NCI-H1694 (cell line): ENCODE measurements at places on chromosomes 5 and 9.
A peak's percentile ranks its signal among the peaks of the same experiment; 100 is the strongest.

GRCh38 chr9:136655536-136656182 is 7.1 kb upstream of the EGFL7 start:
- DNase-seq = no peak

- no peak for DNase-seq
Measured at GRCh38 chr5:158905281-158905680, 194.4 kb downstream of the EBF1 start.

- no peak for DNase-seq
Measured at GRCh38 chr5:138949988-138950387, 74.9 kb upstream of the LRRTM2 start.

GRCh38 chr5:32261198-32261597 is 51.5 kb downstream of the MTMR12 start:
- no peak for DNase-seq

DNA sequence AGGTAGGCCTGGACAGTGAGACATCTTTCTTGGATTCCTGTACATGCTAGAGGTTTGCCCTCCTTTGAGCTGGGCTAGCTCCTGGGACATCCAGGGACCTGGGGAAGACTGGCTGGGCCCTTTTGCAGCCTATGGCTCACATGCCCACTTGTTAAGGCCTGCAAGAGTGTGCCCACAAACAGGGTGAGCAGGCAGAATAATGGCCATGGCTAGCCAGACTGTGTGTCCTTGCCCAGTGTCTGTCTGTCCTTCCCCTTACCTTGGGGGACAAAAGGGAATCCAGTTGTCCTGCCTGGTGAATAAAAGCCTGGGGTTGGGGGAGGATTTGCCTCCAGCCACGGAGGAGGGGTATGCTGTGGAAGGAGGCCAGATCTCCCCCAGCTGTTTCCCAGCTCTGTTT is 13.0 kb upstream of the CXXC5 start:
- DNase-seq = no peak

DNA sequence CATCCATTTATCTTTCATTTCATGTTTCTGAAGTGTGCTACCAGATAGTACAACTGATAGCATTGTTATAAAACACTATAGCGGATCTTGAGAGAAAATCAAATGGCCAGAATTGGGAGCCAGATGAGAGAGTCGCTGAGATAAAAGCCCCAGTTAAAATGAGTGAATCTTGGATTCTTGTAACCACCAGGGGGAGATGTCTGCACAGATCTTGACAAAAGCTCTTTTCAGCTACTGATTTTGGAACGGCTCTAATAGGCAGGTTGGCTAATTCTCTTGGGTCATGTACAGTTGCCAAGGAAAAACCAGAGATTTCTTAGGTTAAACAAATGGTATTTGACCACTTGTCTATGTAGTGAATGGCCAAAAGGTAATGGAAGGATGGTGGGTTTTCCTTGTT is 21.7 kb downstream of the F2RL2 start:
- peak; percentile 23 for DNase-seq

- DNase-seq = no peak
Measured at GRCh38 chr9:107685376-107685775, 195.8 kb upstream of the KLF4 start.

DNA sequence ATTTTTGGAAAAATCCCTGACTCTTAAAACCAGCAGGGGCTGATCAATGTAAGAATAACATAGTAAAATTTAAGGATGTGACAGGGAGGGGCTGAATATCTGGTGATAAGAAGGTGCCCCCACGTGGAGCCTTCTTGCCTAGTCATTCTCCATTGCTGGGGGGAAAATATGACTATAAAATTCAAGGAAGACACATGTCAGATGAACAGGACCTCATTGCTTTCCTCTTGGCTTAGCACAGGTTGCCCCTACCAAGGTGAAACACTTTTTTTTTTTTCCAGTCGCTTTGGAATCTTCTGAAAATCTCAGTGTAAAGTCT is 310.9 kb downstream of the EFNA5 start:
- no peak for DNase-seq

DNA sequence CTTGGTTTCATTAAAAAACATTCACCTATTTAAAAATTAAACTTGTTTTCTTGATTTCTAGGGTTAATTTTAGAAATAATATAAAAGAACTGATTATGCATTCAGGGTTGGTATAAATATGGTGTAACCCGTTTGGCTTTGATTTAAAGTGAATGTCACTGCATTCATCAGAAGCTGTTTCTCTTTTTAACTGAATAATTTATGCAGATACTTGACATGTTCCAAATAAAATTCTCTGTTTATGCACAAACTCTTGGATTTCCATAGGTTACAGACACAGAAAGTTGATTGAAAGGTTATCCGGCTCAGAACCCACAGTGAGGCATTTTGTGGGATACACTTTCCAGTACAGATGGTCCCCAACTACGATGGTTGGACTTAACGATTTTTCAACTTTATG is 161.3 kb downstream of the HACD4 start:
- no peak for DNase-seq

DNA sequence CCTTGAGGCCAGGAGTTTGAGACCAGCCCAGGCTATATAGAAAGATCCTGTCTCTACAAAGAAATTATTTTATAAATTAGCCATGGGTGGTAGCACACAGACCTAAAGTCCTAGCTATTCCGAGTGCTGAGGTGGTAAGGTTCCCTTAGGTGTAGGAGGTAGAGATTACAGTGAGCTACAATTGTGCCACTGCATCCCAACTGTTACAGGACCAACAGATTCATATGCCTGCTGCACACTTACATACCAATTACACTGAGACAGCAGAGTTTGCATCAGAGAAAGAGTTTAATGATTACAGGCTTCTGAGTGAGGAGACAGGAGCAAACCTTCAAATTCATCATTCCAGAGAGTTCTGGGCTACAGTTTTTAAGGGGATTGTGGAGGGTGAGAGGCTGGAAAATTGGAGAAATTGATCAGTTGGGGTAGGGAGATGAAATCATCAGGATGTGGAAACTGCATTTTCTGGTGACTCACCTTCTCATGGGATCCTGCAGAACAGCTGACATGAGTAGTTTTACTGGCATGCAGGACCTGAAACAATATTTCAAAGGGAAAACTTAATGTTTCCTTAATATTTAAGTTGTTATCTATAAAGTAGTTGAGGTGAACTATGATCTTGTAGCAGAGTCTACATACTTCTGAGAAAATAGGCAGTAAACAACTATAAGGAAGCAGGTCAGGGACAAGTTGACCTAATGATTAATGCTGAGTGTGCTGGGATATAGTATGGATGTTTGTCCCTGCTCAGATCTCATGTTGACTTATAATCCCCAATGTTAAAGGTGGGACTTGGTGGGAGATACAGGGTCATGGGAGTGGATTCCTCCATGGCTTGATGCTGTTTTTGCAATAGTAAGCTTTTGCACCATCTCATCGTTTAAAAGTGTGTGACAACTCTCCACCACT is 54.7 kb downstream of the ANXA2R start:
- no peak for DNase-seq

- DNase-seq = peak; percentile 40
Measured at GRCh38 chr5:176530983-176531901, 6.0 kb downstream of the RNF44 start.

DNA sequence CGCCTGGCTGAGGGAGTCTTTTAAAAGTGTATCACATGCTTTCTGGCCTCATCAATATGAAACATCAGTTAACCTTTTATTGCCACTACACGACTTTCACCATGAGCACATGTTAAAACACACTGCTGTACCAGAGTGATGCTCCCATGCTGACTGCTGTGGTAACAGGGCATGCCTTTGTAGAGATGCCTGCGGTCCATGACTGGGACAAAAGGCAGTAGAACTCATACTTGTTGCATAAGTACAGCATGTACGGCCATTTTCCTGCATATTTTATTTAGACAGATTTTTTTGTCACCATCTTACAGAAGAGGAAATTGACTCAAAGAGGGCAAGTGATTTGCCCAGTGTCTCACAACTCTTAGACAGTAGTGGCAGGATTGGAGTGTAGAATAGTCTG is 105.7 kb upstream of the ADAMTSL1 start:
- no peak for DNase-seq

GRCh38 chr5:140549237-140550144 is 2.0 kb downstream of the EIF4EBP3 start:
- no peak for DNase-seq

GRCh38 chr5:177959315-177959714 is 36.7 kb downstream of the PROP1 start:
- DNase-seq = no peak

- DNase-seq = no peak
Measured at GRCh38 chr5:28012538-28012937, 974.2 kb upstream of the CDH9 start.

DNA sequence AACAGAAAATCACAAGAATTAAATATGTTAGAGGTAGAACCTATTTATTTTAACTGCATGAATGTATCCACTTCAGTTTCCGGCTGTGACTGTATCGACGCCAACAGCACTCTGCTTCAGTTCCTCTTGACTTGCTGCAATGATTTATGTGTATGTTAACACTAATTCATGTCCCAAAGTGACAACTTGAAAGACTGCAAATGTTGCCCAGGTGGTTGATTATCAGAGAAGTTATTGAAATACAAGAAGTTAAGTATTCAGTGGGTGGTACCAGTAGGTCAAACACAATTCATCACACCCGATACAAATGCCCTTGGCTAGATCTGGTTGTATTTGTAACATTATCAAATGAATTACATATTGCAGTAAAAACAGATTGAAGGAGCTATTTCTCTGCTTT is 622.7 kb upstream of the CDH18 start:
- DNase-seq = no peak

DNA sequence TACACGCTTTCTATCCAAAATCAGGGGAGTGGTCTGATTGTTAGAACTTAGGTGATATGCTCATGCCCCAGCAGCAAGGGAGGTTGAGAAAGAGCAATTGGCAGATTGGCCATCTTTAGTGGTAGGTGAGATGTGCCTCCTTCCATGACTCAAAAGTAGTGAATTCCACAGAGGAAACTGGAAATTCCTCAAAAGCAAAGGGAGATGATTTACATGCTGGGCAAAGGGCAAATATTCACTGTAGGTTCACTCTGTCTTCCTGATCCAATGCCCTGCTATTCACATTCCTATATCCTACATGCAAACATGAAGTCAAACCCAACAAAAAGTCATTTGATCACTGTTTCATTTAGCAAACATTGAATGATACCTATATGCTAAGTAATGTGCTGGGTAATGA is 130.1 kb upstream of the ZNF608 start:
- no peak for DNase-seq

DNA sequence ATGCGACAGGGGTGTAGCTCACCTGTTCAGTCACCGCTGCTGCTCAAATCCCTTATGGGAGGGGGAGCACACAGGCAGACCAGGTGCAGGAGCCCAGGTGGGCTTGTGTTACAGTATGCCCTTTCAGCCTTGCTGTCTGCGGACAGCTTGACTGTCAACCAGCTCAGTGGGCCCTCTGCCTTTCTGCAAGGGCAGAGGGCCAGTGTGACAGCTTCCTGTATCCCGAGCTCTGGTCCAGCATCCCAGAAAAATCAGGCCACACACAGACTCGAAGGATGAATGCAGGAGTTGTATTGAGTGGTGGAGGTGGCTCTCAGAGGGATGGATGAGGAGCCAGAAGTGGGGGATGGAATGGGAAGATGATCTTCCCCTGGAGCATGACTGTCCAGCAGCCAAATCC is 172.2 kb downstream of the C5orf15 start:
- DNase-seq = no peak

GRCh38 chr5:124056326-124056990 is 544.5 kb downstream of the CSNK1G3 start:
- no peak for DNase-seq

DNA sequence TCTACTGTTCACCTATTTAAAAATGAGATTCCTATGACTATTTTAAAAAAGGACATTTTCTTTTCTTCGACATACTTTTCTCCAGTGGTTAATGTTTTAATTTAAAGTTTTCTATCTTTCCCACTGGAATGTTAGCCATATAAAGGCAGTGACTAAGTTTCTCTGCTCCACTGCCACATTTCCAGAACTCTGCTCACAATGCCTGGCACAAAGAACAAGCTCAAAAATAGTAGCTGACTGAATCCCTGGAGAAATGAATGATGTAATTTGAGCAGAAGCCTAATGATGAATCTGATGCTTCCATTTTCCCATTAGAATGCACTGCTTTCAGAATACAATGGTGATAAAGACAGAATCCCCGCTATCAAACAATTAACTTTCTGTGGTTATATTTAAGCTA is 817.8 kb downstream of the MTRR start:
- DNase-seq = no peak

DNA sequence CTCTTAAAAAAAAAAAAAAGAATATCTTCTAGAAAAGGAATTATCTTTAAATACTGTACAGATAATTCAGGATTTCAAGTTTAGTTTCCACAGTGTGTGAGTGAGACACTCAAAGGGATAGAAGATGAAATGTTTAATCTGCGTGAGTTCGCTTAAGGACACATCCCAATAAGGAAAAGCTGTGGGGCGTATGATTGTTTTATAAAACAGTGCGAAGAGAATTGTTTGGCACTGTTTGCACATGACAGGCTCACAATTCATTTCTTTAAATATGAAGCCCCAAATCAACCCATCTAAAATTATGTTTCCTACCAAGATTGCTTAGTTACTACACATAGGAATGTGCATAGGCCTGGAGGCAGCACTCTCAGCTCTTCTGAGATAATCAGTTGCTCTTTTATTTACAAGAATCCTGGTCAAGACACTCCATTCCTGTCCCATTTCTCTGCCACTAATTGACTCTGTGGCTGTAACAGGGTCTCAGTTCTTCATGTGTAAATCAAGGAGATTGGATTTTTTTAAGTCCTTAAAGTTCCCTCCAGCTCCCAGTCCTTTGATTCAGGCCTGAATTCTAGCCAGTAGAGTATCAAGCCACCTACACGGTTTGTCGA is 60.1 kb downstream of the BHMT start:
- no peak for DNase-seq

- no peak for DNase-seq
Measured at GRCh38 chr5:115977096-115977495, 14.8 kb downstream of the LVRN start.

GRCh38 chr5:96703995-96704394 is 41.8 kb downstream of the CAST start:
- no peak for DNase-seq

- DNase-seq = no peak
Measured at GRCh38 chr9:120386390-120387131, 193.4 kb downstream of the CDK5RAP2 start.

- no peak for DNase-seq
Measured at GRCh38 chr5:142295084-142295758, 29.6 kb downstream of the SPRY4 start.
